ENCODE measurements at places on chromosomes 16 and 17.

- H3K27ac ChIP-seq = peak overlapping the region; percentile 96
- H3K4me3 ChIP-seq = peak overlapping the region; percentile 92
- DNase-seq = no peak
- no peaks in the 10 kb centered on the region for H3K27me3 ChIP-seq
Observed at GRCh38 chr17:8162997-8163977, 539 bp upstream of the VAMP2 start.

DNA sequence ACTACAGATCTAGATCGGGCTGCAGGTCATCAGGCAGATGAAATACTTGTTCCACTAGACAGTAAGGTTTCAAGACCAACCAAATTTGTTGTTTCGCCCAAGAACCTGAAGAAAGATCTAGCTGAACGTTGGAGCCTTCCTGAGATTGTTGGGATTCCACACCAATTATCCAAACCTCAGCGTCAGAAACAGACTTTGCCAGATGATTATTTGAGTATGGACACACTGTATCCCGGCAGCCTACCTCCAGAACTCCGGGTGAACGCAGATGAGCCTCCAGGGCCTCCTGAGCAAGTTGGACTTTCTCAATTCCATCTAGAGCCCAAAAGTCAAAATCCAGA is 14.4 kb downstream of the LRRC37B start:
- H3K27ac ChIP-seq = no peak overlapping the region
- no peaks in the 10 kb centered on the region for H3K36me3 ChIP-seq
- no peak overlapping the region for H3K4me3 ChIP-seq
- no peaks in the 10 kb centered on the region for H3K27me3 ChIP-seq

DNA sequence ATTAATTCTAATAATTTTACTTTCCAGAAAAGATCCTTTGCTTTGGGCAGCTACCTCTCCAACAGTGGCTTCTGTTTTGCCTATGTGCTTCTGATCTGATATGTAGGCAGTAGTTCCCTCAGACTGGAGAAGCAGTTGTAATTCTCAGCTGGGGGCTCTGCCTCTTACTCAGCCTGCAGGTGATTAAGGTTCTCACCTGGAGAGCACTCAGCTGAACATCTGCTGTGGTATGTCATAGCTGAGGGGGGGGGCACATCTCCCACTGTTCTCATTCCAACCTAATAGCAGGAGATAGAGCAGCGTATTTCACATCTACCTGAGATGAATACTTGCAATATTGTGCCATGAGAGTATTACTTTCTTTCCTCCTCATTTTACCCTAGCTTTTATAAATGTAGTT is 511.9 kb upstream of the CDH8 start:
- no peaks in the 10 kb centered on the region for H3K4me1 ChIP-seq
- H3K27ac ChIP-seq = no peak overlapping the region
- H3K36me3 ChIP-seq = no peaks in the 10 kb centered on the region
- no peak for DNase-seq
- no peak overlapping the region for H3K4me3 ChIP-seq

GRCh38 chr17:2277429-2278170 is 26.0 kb downstream of the SMG6 start:
- no peak overlapping the region for H3K27ac ChIP-seq
- no peak overlapping the region for H3K4me3 ChIP-seq
- no peak for DNase-seq
- peaks cover 31% of the 10 kb centered on the region for H3K36me3 ChIP-seq

GRCh38 chr16:49189286-49189685 is 92.4 kb downstream of the CBLN1 start:
- H3K27ac ChIP-seq = no peak overlapping the region
- no peaks in the 10 kb centered on the region for H3K4me1 ChIP-seq
- H3K27me3 ChIP-seq = peaks cover 27% of the 10 kb centered on the region
- H3K4me3 ChIP-seq = no peak overlapping the region
- H3K36me3 ChIP-seq = no peaks in the 10 kb centered on the region

GRCh38 chr16:58264961-58265479 is 29.8 kb downstream of the PRSS54 start:
- no peaks in the 10 kb centered on the region for H3K4me1 ChIP-seq
- H3K27me3 ChIP-seq = peaks cover 6% of the 10 kb centered on the region
- DNase-seq = no peak
- no peak overlapping the region for H3K27ac ChIP-seq
